ENCODE measurements at places on chromosomes 2 and 18.

DNA sequence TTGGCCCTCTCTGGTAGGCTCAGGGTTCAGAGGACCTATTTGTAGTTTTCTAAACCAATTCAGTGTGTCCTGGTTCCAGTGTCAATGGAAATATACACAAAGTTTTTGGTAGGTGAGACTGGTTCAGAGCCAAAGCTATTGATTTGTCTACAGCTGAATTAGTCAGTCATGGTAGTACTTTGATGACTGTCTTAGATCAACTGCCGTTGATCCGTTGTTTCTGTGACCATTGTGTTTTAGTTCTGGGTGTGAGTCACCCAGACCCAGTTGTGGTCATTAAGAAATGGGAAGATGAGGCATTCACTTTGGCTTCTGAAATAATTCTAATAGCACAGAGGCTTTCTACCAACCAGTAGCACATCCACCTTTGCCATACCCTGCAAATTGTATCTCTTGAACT, 16.0 kb upstream of the RPE start:
- no peak for DNase-seq

- DNase-seq = peak; percentile 13
Measured at GRCh38 chr2:175030380-175031271, 25.4 kb upstream of the CHN1 start.

GRCh38 chr2:37211212-37211611, 14.9 kb downstream of the CEBPZOS start:
- DNase-seq = no peak

- no peak for DNase-seq
Measured at GRCh38 chr2:6576302-6576701, 289.4 kb downstream of the CMPK2 start.

- no peak for DNase-seq
Measured at GRCh38 chr2:2810504-2810903, 479.4 kb upstream of the MYT1L start.

- no peak for DNase-seq
Measured at GRCh38 chr2:172968061-172968469, 107.6 kb upstream of the MAP3K20 start.

- no peak for DNase-seq
Measured at GRCh38 chr2:67867735-67868134, 195.1 kb downstream of the C1D start.

DNA sequence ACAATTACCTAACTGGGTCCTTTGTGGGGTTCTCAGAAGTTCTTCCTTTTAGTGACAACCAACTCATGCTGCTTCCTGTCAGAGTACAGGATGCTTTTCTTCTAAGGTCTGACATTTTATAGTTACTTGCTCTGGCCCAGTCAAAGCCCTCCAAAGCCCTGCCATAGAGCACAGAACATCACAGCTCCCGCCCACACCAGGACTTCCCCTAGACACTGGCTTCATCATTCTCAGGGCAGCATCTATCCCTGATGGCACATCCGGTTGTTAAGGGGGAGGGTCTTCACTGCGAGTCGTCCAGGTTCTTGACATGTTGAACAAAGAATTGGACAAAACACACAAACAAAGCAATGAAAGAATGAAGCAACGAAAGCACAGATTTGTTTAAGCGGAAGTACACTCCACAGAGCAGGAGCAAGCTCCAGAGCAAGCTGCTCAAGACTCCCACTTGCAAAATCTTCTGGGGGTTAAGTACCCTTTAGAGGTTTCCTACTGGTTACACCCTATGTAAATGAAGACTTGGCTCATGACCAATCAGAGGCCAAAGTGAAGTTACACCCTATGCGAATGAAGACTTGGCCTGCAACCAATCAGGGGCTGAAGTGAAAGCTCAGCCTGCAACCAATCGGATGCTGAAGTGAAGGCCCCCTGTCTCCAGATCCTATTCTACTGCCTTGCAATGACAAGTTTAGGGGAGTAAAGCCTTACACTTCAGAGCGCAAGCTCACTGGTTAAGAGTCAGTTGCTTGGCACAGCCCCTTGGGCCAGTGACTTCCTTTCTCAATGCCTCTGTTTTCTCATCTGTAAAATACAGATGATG, 79.0 kb downstream of the HDAC4 start:
- DNase-seq = no peak

DNA sequence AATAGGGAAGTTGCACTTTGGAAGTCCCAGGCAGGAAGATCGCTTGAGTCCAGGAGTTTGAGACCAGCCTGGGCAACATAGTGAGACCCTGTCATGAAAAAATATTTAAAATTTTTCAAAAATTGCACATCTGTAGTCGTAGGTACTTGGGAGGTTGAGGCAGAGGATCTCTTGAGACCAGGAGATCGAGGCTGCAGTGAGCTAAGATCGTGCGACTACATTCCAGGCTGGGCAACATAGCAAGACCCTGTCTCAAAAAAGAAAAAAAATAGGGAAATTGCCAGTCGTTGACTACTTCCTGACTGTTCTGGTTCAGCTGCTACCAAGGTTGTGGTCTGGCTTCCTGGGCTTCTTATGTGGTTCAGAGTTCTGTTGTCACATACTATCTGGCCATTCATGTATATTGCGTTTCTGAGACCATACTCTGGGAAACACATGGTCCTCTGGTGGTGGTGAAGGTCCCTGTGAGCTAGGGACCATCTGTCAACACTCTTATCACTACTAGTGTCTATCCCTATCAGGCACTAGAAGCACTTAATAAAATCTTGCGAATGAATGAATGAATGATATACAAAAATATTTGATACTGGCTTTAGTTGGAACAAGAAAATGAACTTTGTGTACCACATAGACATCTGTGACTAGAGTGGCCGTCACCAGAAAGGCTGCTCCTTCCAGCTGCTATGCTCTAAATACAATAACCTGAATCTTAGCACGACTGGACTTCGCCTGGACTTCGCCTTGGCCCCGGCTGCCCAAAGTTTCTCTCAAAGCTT, 861 bp upstream of the KLHL23 start:
- no peak for DNase-seq

- DNase-seq = no peak
Measured at GRCh38 chr18:74529378-74529777, 4.9 kb upstream of the CNDP1 start.

- DNase-seq = no peak
Measured at GRCh38 chr2:68203587-68203986, 45.9 kb downstream of the PNO1 start.

- no peak for DNase-seq
Measured at GRCh38 chr18:5286525-5286924, 9.0 kb downstream of the ZBTB14 start.

- DNase-seq = no peak
Measured at GRCh38 chr2:143015656-143016055, 113.6 kb upstream of the ARHGAP15 start.

GRCh38 chr2:28311660-28312249, 80.9 kb upstream of the FOSL2 start:
- DNase-seq = no peak

DNA sequence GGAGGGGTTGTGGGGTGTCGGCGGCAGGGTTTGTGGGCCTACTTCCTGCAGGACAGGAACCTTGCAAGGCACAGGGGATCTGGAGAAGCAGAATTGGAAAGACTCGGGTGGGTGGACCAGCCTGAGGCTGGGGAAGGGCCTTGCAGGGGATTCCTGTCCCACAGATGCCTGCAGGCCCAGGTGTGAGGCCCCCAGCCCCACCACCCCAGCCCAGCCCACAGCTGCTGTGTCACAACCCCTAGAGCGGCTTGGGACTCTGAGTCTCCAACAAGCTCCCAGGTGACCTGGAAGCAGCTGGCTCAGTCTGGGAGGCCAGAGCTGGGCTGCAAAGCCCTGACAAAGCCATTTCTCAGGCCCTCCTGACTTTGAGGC, 93.1 kb downstream of the ZFP36L2 start:
- no peak for DNase-seq

DNA sequence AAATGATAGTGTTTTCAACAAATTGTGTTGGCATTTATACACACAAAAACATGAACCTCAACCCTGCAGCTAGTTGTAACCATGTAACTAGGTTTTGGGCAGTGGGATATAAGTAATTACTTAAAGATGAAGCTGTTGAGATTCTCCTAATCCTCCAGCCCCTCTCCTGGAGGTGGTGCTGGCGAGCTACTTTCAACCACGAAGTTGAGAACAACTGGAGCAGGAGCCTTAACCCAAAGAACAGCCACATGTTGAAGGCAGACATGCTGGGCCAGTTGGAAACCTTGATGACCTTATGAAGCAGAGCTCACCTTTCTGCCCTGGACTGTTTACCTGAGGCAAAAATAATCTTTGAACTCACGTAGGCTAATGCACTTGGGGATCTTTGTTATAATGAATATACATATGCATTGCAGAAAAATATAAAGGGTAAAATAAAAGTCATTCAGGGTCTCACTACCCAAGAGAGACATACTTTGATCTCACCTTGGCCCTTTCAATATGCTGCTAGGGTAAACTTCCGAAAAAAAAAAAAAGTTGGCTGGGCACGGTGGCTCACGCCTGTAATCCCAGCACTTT, 89.6 kb upstream of the NPAS2 start:
- DNase-seq = peak; percentile 70

DNA sequence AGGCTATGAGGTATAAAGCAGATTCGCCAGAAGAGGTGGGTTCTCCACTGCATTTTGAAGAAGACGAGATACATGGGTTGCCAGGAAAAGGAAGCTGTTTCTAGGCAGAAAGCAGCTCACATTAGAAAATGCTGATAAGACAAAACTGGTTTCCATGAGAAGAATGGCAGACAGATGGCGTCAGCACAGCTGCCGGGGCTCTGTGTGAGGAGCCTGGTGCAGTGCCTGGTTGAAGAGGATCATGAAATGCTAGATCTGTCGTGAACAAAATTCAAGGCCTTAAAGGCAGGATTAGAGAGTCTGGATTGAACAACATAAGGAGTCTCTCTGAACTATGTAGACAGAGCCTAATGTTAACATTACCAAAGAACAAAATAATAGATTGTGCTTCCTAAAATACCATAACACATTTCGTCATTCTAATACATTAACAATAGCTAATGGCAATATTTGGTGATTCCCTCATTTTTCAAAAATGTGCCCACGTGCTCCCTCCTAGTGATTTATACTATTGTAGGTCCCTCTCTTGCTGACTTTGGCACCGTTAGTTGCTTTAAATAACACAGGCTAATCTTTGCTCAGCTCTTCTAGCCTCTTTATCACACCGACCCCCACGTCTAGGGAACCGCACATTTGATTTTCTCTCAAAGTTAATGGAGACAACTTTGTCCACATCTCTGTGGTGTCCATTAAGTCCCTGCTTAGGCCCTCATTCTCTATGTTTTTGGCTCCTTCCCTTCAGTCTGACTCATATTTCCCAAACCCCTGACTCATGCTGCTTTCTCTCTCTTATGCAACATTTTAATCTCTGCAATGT, 38.2 kb downstream of the EFEMP1 start:
- DNase-seq = no peak

GRCh38 chr2:219446101-219446504, 11.5 kb downstream of the SPEG start:
- DNase-seq = no peak

GRCh38 chr2:221293949-221294742, 278.0 kb downstream of the EPHA4 start:
- no peak for DNase-seq

DNA sequence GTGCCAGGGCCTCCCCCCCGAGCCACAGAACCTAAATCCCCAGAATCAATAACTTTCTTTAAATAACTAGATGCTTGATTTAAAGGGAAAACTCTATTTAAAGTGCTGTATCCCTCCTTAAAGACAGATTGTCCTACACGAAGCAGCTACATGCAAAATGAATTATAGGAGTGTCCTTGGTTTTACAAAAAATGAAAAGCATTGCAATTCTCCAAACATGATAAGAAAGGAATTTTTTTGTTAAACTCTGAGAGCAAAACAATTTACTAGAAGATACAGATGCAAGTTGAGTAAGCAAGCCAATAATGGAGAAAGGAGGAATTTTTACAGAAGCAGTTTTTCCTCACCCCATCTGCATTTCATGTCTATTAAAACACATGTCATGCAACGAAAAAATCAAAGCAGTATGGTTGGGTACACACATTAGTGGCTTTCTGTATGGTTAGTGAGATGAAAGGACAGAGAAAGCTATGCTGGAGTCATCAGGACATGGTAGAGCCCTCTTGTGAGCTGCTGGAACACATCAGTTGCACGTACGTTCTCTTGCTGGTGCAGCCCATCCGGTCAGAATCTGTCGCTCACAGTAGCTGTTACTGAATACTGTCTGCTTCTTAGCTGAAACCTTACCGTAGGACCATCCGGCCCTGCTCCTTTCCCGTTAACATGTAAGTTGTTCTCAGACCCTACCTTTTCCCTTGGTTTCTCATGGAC, 25.9 kb upstream of the STEAP3 start:
- no peak for DNase-seq

- DNase-seq = no peak
Measured at GRCh38 chr2:163182764-163183354, 344.3 kb upstream of the KCNH7 start.

DNA sequence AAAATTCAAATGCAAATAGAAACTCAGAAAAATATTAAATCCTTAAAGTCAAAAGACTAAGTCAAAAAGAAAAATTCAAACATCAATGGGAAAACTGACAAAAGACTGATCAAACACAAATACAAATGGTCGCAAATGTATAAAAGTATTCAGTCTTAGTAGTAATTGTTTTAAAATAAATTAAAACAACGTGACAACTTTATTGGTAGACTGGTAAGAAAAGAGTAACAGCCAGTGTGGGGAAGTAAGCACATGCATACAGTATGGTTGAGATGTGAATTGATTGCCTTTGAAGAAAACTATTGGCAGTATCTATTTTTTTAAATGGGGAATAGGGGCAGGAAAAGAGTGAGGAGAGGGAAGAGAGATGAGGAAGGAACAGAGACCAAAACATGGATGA, 9.8 kb downstream of the TMEM131 start:
- DNase-seq = no peak

DNA sequence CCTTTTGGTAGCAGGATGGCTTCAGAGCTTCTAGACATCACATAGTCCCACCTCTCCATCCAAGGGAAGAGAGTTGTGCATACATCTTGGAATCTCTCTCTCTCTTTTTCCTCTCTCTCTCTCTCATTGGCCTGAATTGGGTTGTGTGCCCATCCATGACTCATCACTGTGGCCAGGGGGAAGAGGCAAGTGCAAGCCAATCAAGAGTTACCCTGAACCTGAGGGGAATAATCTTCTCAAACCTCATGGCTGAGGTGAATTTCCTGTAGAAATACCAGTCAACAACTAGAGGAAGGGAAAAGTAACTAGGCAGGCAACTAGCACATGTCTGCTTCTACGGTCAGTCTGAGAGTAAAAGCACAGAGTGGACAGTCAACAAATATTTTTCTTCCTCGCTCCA, 7.3 kb upstream of the CHN1 start:
- DNase-seq = no peak

GRCh38 chr18:32975163-32975436, 202.3 kb upstream of the KLHL14 start:
- DNase-seq = no peak

GRCh38 chr2:73984203-73984921, at the start of gene TET3:
TET3 (plus strand) TSS chr2:73984910; CDS start chr2:73986404, 1,494 bp downstream.
- DNase-seq = peak; percentile 68

DNA sequence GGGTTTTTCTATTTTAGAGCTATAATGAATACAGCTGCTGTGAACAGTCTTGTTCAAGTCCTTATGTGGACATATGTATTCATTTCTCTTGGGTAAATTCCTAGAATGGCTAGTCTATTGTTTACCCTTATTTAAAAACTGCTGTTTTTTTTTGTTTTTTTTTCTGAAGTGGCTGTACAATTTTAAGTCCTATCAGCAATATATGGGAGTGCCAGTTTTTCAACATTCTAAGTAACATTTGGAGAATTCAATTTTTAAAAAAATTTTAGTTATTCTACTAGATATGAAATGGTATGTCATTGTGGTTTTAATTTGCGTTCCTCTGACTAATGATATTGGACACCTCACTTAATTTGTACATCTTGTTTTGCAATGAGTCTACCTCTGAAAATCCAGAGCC, 349.7 kb downstream of the SATB2 start:
- DNase-seq = no peak

Measured in transverse colon (tissue), 4 donors.